ENCODE measurements at places on chromosomes 3 and 15.

DNA sequence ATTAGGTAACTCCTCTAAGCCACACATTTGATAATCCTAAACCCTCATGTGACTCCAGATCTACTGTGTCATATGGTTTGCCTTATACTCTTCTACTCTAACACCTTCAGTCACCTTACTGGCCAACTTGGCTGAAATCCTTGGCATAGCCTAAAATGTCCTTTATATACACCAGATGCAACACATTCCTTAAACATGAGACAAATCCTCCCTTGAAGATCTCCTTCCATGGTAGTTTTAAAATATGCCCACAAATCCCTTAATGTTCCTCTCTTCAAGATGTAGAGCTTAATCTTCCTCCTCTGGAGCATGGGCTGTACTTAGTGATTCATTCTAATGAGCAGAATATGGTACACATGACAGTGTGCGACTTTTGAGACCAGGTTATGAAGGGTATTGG lies 238.9 kb downstream of the SUCLG2 start:
- no peak for DNase-seq

- DNase-seq, result peak; percentile 53
These were observed 109.4 kb downstream of the KLF13 start for GRCh38 chr15:31435912-31436628.

GRCh38 chr15:74542166-74543042 lies 1.4 kb downstream of the ARID3B start:
- no peak for DNase-seq

GRCh38 chr15:95843241-95843910 lies 487.1 kb upstream of the NR2F2 start:
- no peak for DNase-seq

DNA sequence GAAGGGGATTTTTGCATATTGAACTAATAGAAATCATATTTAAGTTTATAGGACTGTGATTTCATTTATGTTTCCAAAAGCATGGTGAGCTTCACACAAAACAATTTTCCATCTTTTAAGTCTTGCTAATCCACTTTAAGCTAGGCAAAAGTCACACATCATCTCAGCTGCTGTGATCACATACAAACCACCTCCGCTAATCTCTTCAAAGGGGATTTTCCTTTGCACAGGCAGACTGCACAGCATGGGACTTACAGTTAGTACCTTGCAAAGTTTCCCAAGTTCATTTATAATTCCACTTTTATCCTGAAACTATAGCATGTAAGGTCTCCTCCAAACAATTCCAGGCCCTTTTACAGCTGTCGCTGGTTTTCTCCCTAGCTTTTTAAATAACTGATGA lies 225.1 kb upstream of the CNTN3 start:
- no peak for DNase-seq
